ENCODE measurements at places on chromosomes 1 and 21.

- DNase-seq, result peak; percentile 99
Measured at GRCh38 chr1:153805042-153805745, 30.0 kb downstream of the SLC27A3 start.

- no peak for DNase-seq
Measured at GRCh38 chr1:6819246-6820040, 34.2 kb downstream of the CAMTA1 start.

GRCh38 chr1:46520063-46520911 lies 30.7 kb downstream of the DMBX1 start:
- DNase-seq, result no peak

GRCh38 chr1:151693057-151693651 lies 23.4 kb downstream of the CELF3 start:
- DNase-seq, result peak; percentile 24

- DNase-seq, result no peak
Measured at GRCh38 chr1:70553567-70553956, 142.5 kb downstream of the CTH start.

- DNase-seq, result peak; percentile 86
Measured at GRCh38 chr21:33109574-33110339, 39.8 kb downstream of the OLIG1 start.

DNA sequence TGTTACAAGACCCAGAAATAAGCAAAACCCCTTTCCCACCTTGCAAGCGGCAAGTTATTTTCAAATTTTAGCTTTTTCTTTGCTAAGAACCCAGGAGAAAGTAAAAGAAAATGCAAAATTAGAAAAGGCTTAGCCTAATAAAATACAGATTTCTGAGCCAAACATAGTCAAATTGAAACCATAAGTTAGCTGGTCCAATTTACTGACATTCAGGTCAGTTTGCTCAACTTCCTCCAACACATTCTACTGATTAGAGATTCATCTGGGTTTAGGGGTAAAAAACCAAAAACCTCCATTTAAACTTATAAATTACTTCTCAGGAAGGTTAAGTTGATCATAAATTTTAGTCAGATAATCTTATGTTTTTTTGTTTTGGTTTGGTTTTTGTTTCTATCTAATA lies 701.8 kb upstream of the CXADR start:
- no peak for DNase-seq

DNA sequence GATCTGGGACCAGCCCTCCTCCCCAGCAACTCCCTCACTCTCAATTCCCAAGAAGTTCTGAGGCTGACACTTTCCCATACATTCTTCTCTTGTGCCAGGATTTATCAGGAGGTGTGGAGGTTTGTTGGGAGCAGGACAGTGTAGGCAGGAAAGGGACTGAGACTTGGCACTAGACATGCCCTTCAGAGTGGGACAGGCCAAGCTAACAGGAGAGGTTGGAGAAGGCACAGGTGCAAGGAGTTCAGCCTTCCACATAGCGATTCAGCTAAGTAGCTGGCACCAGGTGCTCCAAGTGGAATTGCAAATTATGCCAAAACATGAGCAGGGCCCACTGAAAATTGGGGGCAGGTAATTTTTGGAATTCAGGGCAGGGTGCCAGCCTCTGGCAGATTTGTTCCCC lies 83.0 kb upstream of the DUSP10 start:
- DNase-seq, result no peak

DNA sequence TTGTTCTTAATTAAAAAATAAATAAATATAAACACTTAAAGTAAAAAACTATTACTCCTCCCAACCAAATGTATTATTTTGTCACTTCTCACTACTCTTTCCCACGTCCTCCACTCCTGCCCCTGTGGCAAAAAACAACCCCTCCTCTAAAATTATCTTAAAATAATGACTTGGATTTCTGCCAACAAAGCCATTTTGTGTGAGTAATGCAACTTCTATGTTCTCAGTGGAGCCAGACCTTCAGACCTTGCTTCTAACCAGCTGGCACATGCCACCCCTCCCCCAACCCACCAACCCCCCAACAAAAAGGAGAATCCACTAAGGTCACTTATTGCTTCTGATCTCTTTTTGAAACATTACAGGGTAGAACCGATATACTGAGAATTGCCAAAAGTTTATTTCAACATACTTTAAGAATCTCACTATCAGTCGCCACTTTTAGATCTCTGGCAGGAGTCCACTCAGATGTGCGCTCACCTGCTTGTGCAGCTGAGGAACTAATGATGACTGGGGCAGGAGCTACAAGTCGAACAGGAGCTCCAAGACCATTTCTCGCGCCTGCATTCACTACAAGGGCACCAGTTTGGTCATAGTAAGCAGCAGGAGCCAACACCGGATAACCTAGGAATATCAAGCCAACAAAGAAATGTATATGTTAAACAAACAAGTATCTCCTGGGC lies 58.3 kb upstream of the SDC3 start:
- DNase-seq, result no peak

Data from MV-4-11 (cell line).